ENCODE measurements at places on chromosomes 12 and 14.

DNA sequence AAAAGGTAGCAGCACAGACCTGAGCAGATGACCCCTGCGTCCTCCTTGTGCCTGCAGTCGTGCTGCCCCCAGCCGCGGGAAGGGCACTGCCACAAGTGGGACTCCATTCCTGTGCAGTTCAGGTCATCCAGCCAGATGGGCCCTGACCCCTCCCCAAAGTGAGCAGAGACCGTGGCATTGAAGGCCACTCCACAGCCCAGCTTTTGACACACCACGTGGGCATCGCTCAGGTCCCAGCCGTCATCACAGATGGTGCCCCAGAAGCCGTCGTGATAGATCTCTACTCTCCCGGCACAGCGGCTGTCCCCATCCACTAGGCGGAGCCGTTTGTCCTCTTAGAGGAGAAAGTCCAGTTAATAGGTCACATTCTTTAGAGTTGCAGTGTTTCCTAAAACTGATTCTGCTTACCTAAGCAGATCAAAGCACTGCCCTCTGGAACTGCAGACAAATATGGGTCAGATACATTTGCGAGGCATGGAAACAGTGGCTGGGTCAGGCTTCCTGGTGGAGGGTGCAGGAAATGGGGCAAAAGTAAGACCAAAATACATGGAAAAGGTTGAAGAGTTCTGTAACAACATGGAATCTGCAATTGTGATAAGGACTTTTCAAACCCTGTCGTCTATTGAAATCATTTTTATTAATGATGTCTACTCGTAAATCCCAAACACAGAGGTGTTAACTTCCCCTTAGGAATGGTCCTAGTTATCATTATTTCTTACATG lies 69.4 kb downstream of the CD163L1 start:
- H3K27ac ChIP-seq, result no peak overlapping the region
- no peak overlapping the region for H3K4me3 ChIP-seq
- H3K4me1 ChIP-seq, result peaks cover 4% of the 10 kb centered on the region
- H3K27me3 ChIP-seq, result no peaks in the 10 kb centered on the region

- no peak overlapping the region for H3K4me3 ChIP-seq
- H3K27ac ChIP-seq, result no peak overlapping the region
- no peak for DNase-seq
- no peaks in the 10 kb centered on the region for H3K36me3 ChIP-seq
- H3K4me1 ChIP-seq, result peaks cover 12% of the 10 kb centered on the region
Measured at GRCh38 chr12:45762185-45763110, 32.9 kb downstream of the ARID2 start.

DNA sequence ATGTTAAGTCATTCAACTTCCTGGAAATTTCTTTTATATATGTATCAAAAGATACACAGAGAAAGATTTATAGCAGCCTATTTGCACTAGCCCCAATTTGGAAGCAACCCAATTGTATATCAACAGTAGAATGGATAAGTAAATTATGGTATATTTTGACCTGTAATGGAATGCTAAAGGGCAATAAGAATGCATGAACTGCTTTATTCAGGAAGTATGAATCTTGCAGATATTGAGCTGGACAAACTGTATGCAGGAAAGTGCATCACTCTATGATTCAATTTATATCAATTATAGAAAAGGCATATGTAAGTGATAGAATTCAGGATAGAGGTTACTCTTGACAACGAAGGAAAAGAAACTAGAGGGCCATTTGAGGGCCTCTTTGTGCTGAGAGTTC lies 913.1 kb upstream of the FBXO33 start:
- DNase-seq, result no peak
- no peak overlapping the region for H3K4me3 ChIP-seq
- peaks cover 3% of the 10 kb centered on the region for H3K4me1 ChIP-seq
- no peak overlapping the region for H3K27ac ChIP-seq

DNA sequence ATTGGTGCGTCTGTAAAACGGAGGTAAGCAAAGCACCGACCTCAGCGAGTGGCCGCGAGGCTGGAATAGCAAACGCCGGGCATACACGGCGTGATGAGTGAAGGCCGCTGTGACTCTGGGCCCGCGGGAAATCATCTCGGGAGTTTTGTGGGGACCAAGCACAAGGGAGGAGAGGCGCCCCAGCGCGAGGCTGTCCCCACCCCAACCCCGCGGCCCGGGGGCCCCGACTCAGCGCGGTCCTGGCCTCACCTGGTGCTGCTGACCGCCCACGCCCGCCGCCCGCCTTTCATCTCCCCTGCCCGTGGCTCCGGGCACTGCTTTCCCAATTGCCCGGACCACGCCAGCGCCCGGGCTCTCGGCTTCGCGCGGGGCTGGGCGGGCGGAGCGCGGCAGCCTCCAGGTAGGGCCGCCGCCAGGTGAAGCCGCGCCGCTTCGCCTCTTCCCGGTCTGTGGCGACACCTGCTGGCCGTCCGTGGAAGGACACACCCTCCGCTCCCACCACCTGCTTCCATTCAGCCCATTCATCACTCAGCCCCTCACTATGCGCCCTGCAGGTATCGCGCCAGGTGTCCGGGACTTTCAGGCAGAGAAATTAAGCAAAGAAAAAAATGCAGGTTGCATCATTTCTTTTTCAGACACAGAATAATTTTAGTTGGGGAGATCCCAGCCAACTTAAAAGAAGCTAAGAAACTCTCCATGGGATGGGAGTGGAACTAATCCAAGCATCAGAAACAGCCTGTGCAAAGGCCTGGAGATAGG lies 360.4 kb downstream of the MED13L start:
- H3K4me3 ChIP-seq, result no peak overlapping the region
- no peak overlapping the region for H3K27ac ChIP-seq
- peaks cover 2% of the 10 kb centered on the region for H3K4me1 ChIP-seq

- H3K4me3 ChIP-seq, result no peak overlapping the region
- no peaks in the 10 kb centered on the region for H3K27me3 ChIP-seq
- no peak for DNase-seq
Measured at GRCh38 chr12:93170928-93171327, 206.8 kb upstream of the NUDT4 start.

- DNase-seq, result no peak
- no peaks in the 10 kb centered on the region for H3K27me3 ChIP-seq
- H3K36me3 ChIP-seq, result peaks cover 14% of the 10 kb centered on the region
- peak overlapping the region; percentile 97 for H3K27ac ChIP-seq
- H3K4me1 ChIP-seq, result peaks cover 42% of the 10 kb centered on the region
Measured at GRCh38 chr12:66131067-66131688, 628 bp upstream of the LLPH start.

DNA sequence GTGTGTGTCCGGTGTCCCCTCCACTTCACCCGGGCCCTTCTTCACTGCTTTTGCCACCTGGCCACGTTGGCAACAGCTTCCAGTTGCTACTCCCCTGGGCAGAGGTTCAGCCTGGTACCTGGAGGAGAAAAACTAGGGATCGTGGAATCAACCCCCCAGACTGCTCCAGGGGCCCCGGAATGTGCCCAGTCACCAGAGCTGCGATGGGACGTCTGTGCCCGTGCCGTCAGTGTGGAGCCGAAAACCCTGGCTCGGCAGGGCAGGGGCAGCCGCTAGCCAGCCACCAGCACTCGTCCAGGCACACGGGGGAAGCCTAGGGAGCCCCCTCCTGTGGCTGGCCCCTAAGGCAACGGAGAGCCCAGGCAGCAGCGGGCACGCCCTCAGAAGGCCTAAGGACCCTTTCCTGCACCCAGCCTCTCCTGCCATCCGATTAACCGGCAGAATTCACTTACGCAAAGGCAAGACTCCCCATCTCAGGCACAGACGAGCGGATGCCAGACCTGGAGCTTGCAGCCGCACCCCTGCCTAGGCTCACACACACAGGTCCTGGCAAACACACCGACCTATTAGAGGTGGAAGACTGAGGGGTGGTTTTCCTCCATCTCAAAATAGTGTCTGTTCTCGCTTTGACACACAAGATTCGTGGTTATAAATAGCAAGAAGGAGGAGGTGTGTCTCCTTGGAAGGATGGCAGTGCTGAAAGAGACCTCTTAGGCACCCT lies 62.6 kb downstream of the FBXL14 start:
- peak overlapping the region; percentile 80 for H3K4me3 ChIP-seq
- peaks cover 78% of the 10 kb centered on the region for H3K4me1 ChIP-seq
- no peaks in the 10 kb centered on the region for H3K36me3 ChIP-seq
- no peaks in the 10 kb centered on the region for H3K27me3 ChIP-seq

DNA sequence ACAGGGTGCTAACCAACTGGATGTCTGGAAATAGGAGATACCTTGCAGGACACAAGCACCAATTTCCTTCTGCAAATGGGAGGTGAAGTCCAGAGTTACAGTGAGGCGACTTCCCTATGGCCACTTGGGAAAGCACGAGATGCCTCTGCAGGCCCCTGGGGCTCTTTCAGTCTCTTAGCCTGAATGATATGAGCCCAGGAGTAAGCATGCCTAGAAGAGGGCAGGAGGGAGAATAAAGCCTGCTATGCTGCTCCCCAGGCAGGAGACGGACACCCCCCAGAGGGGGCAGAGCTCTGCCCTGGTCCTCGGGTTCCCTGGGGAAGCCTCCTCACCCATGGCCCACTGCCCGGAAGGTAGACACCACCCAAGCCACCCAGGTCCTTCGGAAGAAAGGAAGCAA lies 105.1 kb downstream of the GCH1 start:
- no peak for DNase-seq
- no peak overlapping the region for H3K4me3 ChIP-seq
- peaks cover 2% of the 10 kb centered on the region for H3K27me3 ChIP-seq
- H3K36me3 ChIP-seq, result peaks cover 12% of the 10 kb centered on the region
- no peaks in the 10 kb centered on the region for H3K4me1 ChIP-seq

DNA sequence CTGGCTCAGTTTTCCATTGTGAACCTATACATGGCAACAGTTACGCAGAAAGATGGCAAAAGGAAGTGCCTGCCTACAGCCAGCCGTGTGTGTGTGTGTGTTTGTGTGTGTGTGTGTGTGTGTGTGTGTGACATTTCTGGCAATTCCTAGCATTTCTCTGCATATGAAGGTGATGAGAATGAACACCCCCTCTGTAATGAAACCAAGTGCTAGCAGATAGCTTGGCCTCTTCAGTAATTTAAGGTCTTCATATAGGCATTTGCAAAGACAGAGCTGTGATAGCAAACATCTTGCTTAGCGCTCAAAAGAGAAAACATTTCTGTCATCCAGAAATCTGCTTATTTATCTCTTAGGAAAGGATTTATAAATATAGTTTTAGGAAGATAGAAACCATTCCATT lies 389.1 kb downstream of the AACS start:
- DNase-seq, result no peak
- no peaks in the 10 kb centered on the region for H3K36me3 ChIP-seq
- no peak overlapping the region for H3K27ac ChIP-seq
- H3K27me3 ChIP-seq, result no peaks in the 10 kb centered on the region

DNA sequence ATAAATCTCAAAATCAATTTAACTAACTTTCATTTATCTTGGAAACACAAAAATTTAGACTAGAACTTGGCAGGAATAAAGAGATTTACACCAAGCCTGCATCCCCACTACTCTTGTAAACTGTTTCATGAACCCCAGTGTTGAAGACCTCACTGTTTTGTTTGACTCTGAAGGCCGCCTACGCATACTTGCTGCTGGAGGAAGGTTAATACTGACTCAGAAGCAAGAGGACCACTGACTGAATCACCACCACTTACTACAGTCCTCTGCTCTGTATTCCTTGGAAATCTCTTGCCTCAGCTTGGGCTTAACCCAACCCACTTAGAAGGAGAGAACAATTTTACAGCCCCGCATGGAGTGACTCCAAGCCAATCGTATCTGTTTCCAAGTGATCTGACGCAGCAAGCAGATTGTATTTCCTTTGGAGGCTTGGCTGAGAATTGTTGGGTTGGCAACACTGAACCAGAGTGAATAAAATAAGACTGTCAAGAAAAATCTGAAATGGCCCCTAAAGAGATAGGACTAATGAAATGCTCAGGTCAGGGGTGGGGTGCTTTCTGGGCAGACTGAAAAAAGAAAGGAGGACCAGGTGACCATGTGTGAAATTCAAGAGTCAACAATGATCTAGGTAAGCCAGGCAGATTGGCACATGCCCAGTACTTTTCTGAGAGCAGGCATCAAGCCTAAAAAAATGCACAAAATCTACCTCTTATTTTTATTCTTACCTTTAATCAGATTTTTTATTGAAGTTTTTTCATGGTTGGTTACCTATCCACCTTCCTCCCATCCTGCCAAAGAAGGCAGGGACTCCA lies 248.6 kb downstream of the ZFP36L1 start:
- no peak for DNase-seq
- H3K4me3 ChIP-seq, result no peak overlapping the region
- peaks cover 54% of the 10 kb centered on the region for H3K4me1 ChIP-seq
- H3K27ac ChIP-seq, result peak overlapping the region; percentile 45
- H3K36me3 ChIP-seq, result no peaks in the 10 kb centered on the region
- no peaks in the 10 kb centered on the region for H3K27me3 ChIP-seq

DNA sequence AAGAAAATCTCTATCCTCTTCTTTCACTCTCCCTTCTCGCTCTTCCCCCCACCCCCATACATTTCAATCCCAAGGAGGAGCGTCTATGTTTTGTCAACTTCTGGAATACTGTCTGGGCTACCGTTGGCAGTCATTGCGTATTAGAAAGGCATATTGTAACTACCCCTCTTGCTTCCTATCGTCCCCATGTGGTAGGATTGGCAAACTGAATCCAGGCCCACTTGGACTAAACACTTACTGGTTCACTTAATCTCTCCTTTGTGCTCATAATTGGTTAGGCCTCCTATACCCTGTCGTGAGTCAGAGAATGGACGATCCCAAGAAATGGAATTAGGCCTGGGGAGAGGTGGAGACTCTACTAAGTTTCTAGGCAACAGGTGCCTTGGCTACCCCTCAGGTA lies 68.8 kb upstream of the SLC8A3 start:
- H3K27me3 ChIP-seq, result peaks cover 27% of the 10 kb centered on the region
- no peak overlapping the region for H3K27ac ChIP-seq

GRCh38 chr14:56044196-56044595 lies 74.0 kb upstream of the PELI2 start:
- H3K36me3 ChIP-seq, result no peaks in the 10 kb centered on the region
- H3K27me3 ChIP-seq, result peaks cover 10% of the 10 kb centered on the region
- no peaks in the 10 kb centered on the region for H3K4me1 ChIP-seq
- DNase-seq, result no peak
- no peak overlapping the region for H3K4me3 ChIP-seq
- H3K27ac ChIP-seq, result no peak overlapping the region

DNA sequence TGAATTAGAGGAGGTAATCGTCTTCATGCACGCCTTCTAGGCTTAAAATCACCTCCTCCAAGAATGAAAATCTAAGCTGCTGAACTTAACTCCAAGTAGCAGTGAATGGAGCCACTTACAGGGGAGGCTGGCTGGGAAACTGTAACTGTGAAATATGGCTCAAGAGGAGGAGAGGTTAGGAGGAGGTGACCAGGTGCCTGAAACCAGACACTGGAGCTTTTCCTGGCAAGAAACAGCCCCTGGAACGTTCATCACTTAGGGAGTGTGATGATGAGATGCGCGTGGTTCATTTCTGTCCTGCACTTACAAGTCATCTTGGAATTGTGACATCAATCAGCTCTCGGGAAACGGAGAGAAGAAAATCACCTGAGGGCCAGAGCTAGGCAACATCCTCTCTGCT lies 62.3 kb upstream of the TMEM132C start:
- no peak overlapping the region for H3K27ac ChIP-seq
- no peak for DNase-seq
- H3K4me1 ChIP-seq, result no peaks in the 10 kb centered on the region
- H3K36me3 ChIP-seq, result no peaks in the 10 kb centered on the region

- no peaks in the 10 kb centered on the region for H3K27me3 ChIP-seq
- no peaks in the 10 kb centered on the region for H3K36me3 ChIP-seq
- DNase-seq, result no peak
Measured at GRCh38 chr12:49138587-49138986, 7.4 kb upstream of the TUBA1B start.

- no peak overlapping the region for H3K27ac ChIP-seq
- no peaks in the 10 kb centered on the region for H3K4me1 ChIP-seq
- H3K27me3 ChIP-seq, result peaks cover 12% of the 10 kb centered on the region
- H3K4me3 ChIP-seq, result no peak overlapping the region
- DNase-seq, result no peak
Measured at GRCh38 chr12:130420071-130420470, 82.4 kb downstream of the PIWIL1 start.
